SK-MEL-5 (cell line): ENCODE measurements at places on chromosomes 4 and X.
A peak's percentile ranks its signal among the peaks of the same experiment; 100 is the strongest.

- DNase-seq, result no peak
Measured at GRCh38 chr4:185682236-185682635, 129.8 kb downstream of the SORBS2 start.

GRCh38 chrX:129461801-129462456, 61.4 kb downstream of the SMARCA1 start:
- DNase-seq, result peak; percentile 79

GRCh38 chr4:129862461-129862860, 766.5 kb downstream of the C4orf33 start:
- DNase-seq, result no peak

GRCh38 chrX:55130481-55130880, 41.7 kb downstream of the PAGE2 start:
- no peak for DNase-seq

GRCh38 chr4:156794863-156795262, 176.7 kb downstream of the PDGFC start:
- no peak for DNase-seq
